ENCODE measurements at places on chromosomes 16 and 17. TPM values are rescaled to one million over a fixed set of nuclear protein-coding genes. Genes with fewer than 3 reads are reported as not detected.

The CCDC40 gene
- total RNA-seq, result 3.7 TPM

The TMEM238L gene
- not detected for total RNA-seq

The TXNDC11 gene
- total RNA-seq, result 41.2 TPM

The CMTM2 gene
- total RNA-seq, result not detected
